Smooth muscle cell of bladder (primary cell): ENCODE measurements at places on chromosomes 5 and 9. TPM values are rescaled to one million over a fixed set of nuclear protein-coding genes. Genes with fewer than 3 reads are reported as not detected.

The KCNV2 gene
- total RNA-seq = not detected in 2 replicates

The FCN2 gene
- not detected in 2 replicates for total RNA-seq

The PRDM9 gene
- not detected in 2 replicates for total RNA-seq

The CCNB1 gene
- 22.8 and 25.7 TPM in 2 replicates for total RNA-seq

The C9 gene
- total RNA-seq = 0.18 TPM in 1 of 2 replicates, not detected in the other

The PCYOX1L gene
- total RNA-seq = 6.5 and 9.1 TPM in 2 replicates

The NKD2 gene
- total RNA-seq = 12.0 and 25.7 TPM in 2 replicates

The IL12B gene
- total RNA-seq = not detected in 2 replicates

The CDC20B gene
- total RNA-seq = under 0.01 TPM in 1 of 2 replicates, not detected in the other

The DDX4 gene
- total RNA-seq = not detected in 2 replicates

The FYB1 gene
- total RNA-seq = not detected in 2 replicates

The NEURL1B gene
- total RNA-seq = 0.71 and 0.74 TPM in 2 replicates

The CA9 gene
- total RNA-seq = 2.0 and 16.1 TPM in 2 replicates

The STKLD1 gene
- total RNA-seq = 0.55 and 0.57 TPM in 2 replicates

The CCDC192 gene
- not detected in 2 replicates for total RNA-seq

The SIT1 gene
- total RNA-seq = not detected in 2 replicates

The SHOC1 gene
- under 0.01 TPM in 1 of 2 replicates, not detected in the other for total RNA-seq

The KLHL3 gene
- 1.4 and 3.1 TPM in 2 replicates for total RNA-seq

The NNT gene
- total RNA-seq = 81.3 and 94.2 TPM in 2 replicates

The NOXA1 gene
- total RNA-seq = 0.46 and 0.57 TPM in 2 replicates

The NEUROG1 gene
- total RNA-seq = not detected in 2 replicates

The GABRA1 gene
- not detected in 2 replicates for total RNA-seq

The ANKRD18A gene
- total RNA-seq = not detected in 2 replicates

The PHF24 gene
- under 0.01 TPM in 1 of 2 replicates, not detected in the other for total RNA-seq
